ENCODE measurements at places on chromosomes 3 and 15.

- DNase-seq, result no peak
Measured at GRCh38 chr3:65641045-65641444, 397.7 kb downstream of the MAGI1 start.

- DNase-seq, result no peak
Measured at GRCh38 chr15:66993874-66994696, 71.3 kb upstream of the SMAD3 start.

DNA sequence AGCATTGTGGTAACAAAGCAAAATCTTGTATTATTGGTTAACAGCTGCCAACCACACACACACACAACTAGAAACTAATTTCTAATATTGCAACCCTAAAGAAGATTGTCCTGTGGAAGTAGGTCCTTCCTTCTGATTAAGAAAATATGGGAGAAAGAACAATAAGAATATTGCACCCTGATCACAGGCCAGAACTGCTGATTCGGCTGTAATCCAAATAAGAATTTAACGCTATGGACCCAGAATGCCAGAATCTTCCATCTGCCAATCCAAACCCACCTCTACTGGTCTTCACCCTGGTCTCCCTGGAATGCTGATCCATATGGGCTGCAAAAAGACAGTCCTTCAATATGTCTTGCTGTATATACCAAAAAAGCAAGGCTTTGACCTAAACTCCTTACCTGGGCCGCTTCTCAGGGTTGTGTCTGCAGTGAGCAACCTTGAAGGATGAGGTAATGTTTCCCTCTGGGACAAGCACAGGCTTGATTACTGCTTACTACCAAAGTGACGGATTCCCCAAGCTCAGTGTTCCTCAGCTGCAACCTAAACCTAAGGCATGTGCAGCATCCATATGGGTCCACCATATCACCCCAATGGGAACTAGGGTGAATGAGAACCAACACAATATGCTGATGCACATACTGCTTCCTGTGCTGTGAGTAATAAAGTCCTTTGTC is 8.0 kb downstream of the CCDC14 start:
- no peak for DNase-seq

DNA sequence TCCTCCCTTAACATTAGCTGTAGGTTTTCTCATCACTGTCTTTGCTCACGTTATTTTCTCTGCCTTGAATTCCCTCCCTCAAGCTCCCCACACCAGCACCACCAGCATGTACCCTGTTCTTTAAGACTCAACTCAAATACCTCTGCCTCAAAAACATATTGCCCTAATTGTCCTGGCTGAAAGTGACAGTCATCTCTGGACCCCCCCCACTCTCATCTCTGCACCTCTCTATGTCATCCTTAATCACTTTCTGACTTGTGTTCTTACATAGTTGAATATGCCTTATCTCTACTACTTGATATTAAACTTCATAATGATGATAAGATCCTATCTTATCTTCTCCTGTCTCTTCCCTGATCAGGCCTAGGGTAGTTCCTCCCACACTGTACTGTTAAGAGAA is 345.2 kb upstream of the TPRG1 start:
- DNase-seq, result no peak

- peak; percentile 70 for DNase-seq
Measured at GRCh38 chr3:126679318-126679751, 24.4 kb upstream of the TXNRD3 start.

GRCh38 chr3:16606398-16606797 is 1.2 kb upstream of the DAZL start:
- no peak for DNase-seq

DNA sequence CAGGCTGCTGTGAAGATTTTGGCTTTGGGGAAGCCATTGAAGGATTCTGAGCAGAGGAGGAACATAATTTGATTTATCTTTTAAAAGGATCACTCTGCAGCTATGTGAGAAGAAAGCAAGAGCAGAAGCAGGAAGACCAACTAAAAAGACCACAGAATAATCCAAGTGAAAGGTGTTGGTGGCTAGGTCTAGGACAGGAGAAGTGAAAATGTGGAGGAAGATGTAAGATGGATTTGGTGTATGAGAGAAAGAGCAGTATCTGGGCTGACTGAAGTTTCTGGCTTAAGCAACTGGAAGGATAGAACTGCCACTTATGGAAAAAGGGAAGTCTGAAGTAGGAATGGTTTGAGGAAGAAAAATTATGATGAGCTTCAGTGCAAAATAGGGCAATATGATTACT is 62.0 kb downstream of the SFMBT1 start:
- DNase-seq, result no peak

- no peak for DNase-seq
Measured at GRCh38 chr3:20837676-20838302, 651.8 kb upstream of the SGO1 start.

GRCh38 chr3:14371573-14372474 is 30.6 kb upstream of the SLC6A6 start:
- DNase-seq, result peak; percentile 61

- no peak for DNase-seq
Measured at GRCh38 chr15:74783808-74784175, 1.9 kb downstream of the CSK start.

GRCh38 chr15:89419370-89419984 is 76.9 kb downstream of the RHCG start:
- DNase-seq, result peak; percentile 18

- DNase-seq, result no peak
Measured at GRCh38 chr15:76056931-76057330, 2.9 kb upstream of the TMEM266 start.

GRCh38 chr3:30766522-30766921 is 127.9 kb downstream of the GADL1 start:
- DNase-seq, result no peak

GRCh38 chr15:42820811-42821210 is 83.9 kb upstream of the CDAN1 start:
- no peak for DNase-seq

- no peak for DNase-seq
Measured at GRCh38 chr3:97691354-97691753, 73.2 kb upstream of the ARL6 start.

DNA sequence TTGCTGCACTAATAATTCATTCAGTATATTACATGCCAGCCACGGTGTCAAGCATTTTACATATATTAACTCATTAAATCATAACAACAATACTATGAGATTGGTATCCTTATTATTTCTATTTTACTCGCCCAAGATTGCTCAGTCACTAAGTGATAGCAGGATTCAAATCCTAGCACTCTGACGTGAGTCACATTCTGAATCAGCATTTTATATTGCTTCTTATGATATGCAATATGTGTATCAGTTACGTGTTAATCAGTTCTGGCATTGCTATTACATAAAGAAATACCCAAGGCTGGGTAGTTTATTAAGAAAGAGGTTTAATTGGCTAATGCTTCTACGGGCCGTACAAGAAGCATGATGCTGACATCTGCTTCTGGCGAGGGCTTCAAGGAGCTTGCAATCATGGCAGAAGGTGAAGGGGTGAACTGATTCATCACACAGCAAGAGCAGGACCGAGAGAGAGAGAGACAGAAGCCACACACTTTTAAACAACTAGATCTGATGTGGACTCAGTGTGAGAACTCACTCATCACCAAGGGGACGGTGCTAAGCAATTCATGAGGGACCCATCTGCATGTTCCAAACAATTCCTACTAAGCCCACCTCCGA is 166.5 kb upstream of the TMCO5A start:
- DNase-seq, result peak; percentile 8

GRCh38 chr3:69305011-69305410 is 80.9 kb downstream of the FRMD4B start:
- DNase-seq, result no peak

GRCh38 chr3:14806641-14807263 is 12.0 kb upstream of the FGD5 start:
- DNase-seq, result peak; percentile 9

- DNase-seq, result no peak
Measured at GRCh38 chr15:80866936-80867335, 87.8 kb downstream of the CEMIP start.

- DNase-seq, result no peak
Measured at GRCh38 chr3:159884661-159885402, 103.8 kb upstream of the IL12A start.

DNA sequence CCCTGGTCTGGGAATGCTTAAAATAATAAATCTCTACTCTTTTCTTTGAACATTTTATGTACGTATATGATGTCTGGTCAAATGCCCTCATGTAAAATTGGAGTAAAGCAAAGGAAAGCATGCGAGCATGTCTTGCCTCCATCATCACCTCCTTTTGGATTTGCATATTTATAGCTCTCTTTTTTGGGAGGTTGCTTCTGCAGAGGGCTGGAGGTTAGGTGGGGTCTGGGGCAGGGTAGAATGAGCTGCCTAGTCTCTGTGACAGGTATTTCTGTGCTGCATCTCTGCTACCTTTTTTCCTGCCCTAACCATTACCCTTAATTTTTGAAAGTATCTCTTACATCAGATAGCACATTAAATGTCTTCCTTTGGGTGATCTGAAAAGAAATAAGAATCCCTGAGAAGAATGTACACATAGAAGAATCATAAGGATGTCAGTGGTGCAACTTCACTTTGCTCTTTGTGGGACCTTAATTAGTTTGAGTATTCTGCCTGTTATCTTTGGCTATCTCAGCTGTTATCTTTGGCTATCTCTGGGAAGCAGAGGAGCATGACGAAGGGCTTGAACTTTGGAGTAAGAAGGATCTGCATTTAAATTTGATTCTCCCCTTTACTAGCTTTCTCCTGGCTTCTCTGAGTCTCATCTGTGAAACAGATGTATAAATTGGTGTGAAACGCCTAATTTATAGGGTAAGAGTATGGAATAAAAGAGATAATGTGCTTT is 40.2 kb downstream of the PPM1L start:
- no peak for DNase-seq

- DNase-seq, result peak; percentile 74
Measured at GRCh38 chr15:64739156-64739555, 36.2 kb downstream of the RBPMS2 start.

- DNase-seq, result no peak
Measured at GRCh38 chr15:64158363-64159134, 4.3 kb downstream of the PPIB start.

- DNase-seq, result no peak
Measured at GRCh38 chr3:150727653-150728502, 24.2 kb upstream of the ERICH6 start.

- DNase-seq, result no peak
Measured at GRCh38 chr3:159185443-159186050, 383.7 kb downstream of the MFSD1 start.

- DNase-seq, result no peak
Measured at GRCh38 chr15:42062284-42062806, 32.0 kb downstream of the PLA2G4D start.

GRCh38 chr3:129016356-129016719 is 15.2 kb downstream of the EFCC1 start:
- DNase-seq, result no peak

GRCh38 chr3:81545572-81545971 is 215.9 kb downstream of the GBE1 start:
- DNase-seq, result no peak

GRCh38 chr15:60708684-60709083 is 229.7 kb upstream of the ICE2 start:
- DNase-seq, result peak; percentile 91

DNA sequence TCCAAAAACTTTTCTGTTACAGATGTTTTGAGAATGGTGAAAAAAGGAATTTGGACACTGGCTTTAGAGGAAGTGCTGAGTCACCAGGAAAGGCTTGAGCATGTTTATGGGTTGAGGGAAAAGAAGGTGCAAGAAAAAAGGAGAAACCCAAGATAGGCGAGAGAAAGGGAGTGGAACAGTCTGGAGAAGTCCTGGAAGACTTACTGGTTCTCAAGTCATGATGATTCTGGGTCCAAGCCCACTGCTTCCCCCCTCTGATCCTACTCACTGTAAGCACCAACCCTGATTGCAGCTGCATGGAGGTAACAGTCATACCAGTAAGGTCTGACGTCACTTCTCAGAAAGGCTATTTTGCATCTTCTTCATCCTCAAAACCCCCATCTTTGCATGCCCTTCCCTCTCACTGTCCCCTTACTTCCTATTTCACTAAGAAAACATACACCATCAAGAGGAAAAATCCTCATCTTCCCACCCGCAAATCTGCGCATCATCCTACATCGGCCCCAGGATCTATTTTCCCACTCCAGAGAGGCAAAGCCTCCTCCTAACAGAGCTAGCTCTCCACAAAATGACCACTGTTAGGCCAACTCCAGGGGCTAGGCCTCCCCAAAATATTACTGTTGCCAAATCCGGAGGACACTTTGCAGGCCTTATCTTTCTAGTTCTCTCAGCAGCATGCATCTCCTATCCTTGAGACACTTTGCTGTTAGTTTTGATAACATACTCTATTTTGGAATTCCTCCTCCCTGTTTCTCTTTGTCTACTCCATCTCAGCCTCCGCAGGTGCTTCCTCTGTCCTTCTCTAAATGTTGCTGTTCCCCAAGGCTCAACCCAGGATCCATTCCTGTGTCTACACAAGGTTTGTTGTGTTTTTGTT is 3.2 kb upstream of the ATP13A3 start:
- peak; percentile 56 for DNase-seq

DNA sequence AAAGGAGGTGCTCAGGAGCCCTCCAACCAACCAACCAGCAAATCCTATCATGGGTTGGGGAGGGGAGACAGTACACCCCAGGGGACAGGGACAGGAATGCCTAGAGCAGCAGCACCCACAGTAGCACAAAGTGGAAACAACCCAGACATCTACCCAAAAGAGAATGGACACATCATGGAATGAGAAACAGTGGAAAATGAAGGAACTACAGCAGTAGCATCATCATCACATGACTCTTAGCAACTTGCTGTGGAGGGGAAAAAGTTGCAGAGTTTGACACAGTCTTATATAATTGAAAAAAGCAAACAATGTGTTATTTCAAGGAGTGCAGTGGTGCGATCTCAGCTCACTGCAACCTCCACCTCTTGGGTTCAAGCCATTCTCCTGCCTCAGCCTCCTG is 11.0 kb downstream of the C3orf22 start:
- DNase-seq, result no peak

GRCh38 chr15:25501828-25502446 is 63.1 kb upstream of the UBE3A start:
- DNase-seq, result peak; percentile 21

- peak; percentile 63 for DNase-seq
Measured at GRCh38 chr3:112688819-112689218, 47.9 kb upstream of the CCDC80 start.

- no peak for DNase-seq
Measured at GRCh38 chr15:88323976-88324740, 67.6 kb upstream of the NTRK3 start.

DNA sequence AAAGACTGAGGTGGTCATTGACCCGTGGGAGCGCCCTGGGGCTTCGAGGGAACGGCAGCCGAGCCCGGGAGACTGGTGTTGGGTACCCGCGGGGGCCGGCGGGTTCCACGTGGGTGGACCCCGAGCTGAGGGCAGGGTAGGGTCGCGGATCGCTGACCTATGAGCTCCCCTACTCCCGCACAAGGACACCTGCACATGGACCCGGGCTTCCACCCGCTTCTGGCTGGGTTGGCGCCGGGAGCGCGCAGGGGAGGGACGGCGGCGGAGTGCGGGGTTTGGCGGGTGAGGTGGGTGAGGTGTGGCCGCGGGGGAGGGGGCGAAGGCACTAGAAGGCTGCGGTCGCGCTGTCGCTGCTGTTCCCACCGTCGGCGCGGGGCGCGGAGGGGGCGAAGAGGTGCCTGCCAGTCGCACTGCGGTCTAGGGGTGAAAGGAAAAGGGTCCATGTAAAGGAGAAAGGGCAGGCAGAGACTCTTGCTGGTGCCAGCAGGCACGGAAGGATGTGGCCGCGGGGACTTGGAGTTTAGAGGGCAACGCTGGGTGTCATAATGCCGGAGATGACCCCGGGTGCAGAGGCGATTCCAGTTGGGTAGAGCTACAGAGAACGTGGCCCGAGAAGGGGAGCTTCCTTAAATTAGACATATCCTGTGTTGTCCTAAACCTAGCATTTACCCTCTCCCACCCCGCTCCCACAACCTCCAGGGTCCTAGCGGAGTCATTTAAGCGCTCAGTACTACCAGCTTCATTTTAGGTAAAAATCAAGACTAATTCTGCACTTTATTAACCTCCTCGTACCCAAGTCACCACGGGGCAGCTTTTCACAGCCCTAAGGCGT is 245.9 kb upstream of the TOPAZ1 start:
- no peak for DNase-seq

Data from fibroblast of lung (primary cell).